Stimulated activated CD8-positive, alpha-beta memory T cell treated with anti-CD3 and anti-CD28 coated beads, Interleukin-7, amount 100 ng/mL, for 24 hours (primary cell): ENCODE measurements at places on chromosomes 7 and 10.

GRCh38 chr10:121436630-121437341, 161.5 kb downstream of the FGFR2 start:
- DNase-seq: no peak

GRCh38 chr7:78400038-78400437, 601.5 kb downstream of the PHTF2 start:
- DNase-seq: no peak

DNA sequence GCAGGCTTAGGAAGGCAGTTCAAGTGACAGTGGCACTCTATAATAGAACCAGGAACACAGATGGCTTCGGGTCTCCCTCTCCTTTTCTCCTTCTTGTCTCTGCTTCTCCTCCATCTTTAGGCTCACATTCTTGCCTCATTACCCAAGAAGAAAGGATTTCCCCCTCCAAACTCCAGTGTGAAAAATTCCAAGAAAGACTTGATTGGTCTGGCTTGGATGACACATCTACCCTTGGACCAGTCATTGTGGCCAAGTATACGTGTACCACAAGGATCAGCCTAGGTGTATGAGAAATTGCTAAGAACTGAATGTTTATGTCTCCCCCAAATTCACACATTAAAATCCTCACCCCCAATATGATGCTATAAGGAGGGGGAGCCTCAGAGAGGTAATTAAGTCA, 53.9 kb downstream of the PRTFDC1 start:
- no peak for DNase-seq

GRCh38 chr10:7906128-7906527, 87.8 kb downstream of the TAF3 start:
- DNase-seq: no peak

GRCh38 chr7:134712196-134712595, 65.5 kb downstream of the BPGM start:
- DNase-seq: no peak
